ENCODE measurements at places on chromosomes 12 and 14.
A peak's percentile ranks its signal among the peaks of the same experiment; 100 is the strongest.

GRCh38 chr14:99630202-99630601 lies 14.7 kb upstream of the HHIPL1 start:
- DNase-seq, result no peak

GRCh38 chr12:5003025-5003666 lies 40.5 kb upstream of the KCNA5 start:
- DNase-seq, result no peak

GRCh38 chr12:123763093-123763492 lies 992 bp downstream of the DNAH10 start:
- DNase-seq, result no peak

GRCh38 chr12:7693793-7694192 lies 1.8 kb downstream of the GDF3 start:
- no peak for DNase-seq

DNA sequence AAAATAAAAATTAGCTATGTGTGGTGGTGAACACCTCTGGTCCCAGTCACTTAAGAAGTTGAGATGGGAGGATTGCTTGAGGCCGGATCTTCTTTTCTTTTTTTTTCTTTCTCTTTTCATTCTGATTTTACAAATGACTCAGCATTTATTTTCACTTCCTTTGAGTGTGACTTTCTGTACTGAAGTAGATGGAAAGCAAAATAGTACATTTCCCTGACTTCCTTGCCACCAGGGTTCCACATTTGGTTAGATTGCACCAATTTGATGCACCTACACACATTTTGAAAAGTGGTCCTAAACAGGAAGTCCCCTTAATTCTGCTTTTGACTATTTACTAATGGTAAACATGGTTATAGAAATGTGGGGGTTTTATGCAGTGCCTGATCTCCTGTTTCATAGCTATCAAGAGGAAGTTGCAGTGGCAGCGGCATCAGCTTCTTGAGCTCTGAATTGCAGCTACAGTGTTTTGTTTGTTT lies 13.0 kb upstream of the LEMD3 start:
- no peak for DNase-seq

DNA sequence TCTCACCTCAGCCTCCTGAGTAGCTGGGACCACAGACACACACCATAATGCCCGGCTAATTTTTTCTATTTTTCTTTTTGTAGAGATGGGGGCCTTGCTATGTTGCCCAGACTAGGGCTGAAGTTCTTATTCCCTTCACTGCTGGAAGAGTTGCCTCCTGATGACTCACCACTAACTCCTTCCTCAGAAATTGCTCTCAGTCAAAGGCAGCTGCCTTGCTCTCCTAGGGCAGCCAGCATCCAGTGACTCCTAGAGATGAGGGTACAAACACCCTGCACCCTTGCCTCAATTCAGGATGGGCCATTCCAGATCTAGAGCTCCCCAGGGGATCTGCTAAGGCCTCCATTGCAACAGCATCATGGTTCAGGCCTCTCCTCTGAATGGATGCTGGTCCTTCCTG lies 54.0 kb upstream of the RASSF8 start:
- DNase-seq, result no peak

DNA sequence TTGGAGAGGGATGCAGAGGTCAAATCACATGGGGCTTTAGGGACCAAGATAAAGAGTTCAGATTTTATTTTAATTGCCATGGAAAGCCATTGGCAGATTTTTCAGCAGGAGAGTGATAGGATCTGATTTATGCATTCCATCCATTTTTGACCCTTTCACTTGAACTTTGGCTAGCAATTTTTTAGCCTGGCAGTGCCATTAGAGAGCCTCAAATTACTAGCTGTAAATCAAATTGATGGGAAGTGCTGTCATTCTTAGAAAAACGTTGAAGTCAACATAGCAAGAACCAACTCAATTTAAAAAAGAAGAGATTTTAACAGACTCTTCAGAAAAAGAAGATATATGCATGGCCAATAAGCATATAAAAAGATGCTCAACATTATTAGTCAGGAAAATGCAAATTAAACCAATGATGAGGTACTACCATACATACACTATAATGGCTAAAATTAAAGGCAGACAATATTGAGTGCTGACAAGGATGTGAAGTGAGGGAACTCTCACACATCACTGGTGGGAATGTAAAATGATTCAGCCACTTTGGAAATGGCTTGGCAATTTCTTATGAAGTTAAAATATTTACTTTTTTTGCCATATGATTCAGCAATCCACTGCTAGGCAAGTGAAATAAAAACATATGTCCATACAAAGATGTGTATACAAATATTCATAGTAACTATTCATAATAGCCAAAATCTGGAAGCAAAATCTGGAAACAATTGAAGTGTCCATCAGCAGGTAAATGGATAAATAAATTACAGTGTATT lies 89.7 kb downstream of the PTCSC3 start:
- DNase-seq, result no peak

DNA sequence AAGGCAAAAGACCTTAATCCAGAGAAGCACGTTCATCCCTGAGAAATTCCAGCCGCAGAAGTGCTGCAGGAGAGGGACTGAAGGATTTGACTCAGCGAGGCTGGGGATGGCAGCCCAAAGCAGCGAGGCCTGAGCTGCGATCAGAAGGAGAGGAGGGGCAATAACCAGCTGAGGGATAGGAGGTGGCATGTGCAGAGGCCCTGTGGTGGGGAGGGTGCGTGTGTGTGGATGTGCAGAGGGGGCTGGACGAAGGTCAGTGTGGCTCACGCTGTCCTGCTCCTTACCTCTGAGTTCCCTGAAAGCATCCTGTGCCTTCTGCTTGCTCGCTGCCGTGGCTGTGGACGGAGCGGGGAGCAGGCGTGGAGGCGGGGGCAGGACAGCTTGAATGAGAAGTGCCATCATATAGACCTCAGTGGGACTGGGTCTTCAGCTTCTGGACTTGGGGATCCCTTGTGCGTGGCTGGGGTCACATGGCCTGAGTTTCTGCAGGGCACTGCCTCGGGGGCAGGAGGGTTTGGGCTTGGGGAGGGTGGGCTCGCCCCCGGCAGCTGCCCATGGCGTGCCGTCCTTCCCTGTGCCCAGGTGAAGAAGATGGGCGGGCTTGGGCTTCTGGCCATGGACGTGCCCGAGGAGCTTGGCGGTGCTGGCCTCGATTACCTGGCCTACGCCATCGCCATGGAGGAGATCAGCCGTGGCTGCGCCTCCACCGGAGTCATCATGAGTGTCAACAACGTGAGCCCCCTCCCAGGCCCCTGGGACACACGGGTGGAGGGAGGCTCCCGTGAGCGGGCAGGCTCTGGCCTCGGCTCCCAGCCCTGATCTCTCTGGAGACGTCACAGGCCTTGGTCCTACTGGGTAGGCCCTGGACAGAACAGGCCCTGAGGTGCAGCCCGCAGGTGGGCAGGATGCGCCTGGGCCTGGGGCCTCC lies 11.0 kb downstream of the ACADS start:
- DNase-seq, result no peak

DNA sequence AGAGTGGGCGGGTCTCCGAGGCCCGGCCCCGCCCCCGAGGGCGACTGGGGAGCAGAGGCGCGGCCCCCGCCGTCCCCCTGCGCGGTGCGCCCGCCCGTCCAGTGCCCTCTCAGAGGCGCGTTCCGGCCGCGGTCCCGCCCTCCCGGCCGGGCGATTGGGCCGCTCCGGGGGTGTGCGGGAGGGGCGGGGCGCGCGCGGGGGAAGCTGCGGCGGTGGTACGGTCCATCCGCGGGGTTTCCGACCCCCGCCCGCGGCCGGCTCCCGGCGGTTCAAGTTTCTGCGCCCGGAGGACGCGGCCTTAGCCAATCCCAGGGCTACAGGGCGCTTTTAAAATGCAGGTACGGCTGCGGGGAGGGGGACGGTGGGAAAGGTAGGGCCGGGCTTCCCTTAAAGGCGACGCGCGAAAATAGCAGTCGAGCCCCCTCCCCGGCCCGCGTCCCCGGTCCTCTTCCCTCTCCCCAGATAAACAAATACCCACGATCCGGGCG lies 315 bp upstream of the CCDC85C start:
- DNase-seq, result peak; percentile 95

GRCh38 chr14:68535404-68536017 lies 257.4 kb downstream of the ZFP36L1 start:
- no peak for DNase-seq

DNA sequence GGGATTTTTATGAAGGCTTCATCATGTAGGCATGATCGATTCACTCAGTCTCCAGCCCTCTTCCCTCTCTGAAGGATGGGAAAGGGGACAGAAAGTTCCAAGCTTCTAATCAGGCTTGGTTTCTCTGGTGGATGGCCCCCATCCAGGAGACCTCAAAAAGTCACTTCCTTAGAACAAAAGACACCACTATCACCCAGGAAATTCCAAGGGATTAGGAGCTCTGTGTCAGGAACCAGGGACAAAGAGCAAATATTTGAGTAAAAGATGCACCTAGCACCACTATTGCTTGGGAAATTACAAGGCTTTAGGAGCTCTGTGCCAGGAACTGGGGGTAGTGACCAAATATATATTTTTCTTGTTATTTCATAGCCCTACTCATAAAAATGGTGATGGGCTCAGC lies 33.6 kb upstream of the TMX1 start:
- no peak for DNase-seq

- no peak for DNase-seq
Measured at GRCh38 chr12:13740149-13740545, 241.3 kb downstream of the GRIN2B start.

GRCh38 chr14:94839348-94839747 lies 69.4 kb upstream of the GSC start:
- DNase-seq, result no peak

DNA sequence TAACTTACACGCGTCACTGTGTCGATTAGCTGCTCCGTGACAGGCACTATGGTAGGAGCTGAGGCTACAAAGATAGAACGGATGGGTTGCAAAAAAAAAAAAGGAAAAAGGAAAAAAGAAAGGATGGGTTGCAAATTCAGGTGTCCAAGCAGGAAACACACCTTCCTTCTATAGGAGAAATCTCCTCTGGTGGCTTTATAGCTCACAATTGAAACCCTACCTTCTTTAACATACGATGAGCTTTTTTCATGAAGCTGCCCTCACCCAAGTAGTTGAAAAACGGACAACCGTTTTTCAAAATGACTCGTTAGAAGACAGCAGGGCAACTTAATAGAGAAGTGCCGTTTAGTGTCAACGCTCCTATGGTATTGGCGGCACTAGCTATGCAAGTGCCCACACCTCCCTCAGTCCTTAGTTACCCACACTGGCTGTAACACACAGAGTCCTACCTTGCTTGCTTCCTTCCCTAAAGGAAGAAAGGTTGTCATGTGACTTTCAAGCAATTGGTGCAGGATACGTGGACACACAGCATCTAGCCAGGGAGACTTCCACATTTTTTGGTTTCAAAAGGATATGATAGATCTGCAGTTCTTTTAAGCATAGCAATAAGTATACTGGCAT lies 682 bp upstream of the TRIP11 start:
- DNase-seq, result no peak

GRCh38 chr12:58765653-58766512 lies 154.4 kb downstream of the LRIG3 start:
- no peak for DNase-seq

DNA sequence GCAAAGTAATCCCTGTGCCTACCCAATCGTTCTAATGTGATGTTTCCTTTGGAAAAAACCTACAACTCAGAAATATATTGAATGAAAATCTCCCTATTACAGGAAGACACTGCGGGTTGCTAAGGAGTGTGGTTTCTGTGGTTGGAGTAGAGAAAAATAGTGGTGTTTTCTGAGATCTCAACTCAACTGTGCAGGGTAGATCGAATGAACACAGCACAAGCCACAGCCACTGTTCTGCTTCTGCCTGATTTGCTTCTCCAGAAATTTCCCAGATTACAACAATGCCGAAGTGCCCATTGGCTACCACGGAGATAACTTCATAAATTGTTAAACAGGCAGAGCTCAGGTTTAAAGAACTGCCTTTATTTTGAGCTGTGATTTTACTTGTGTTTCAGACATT lies 480.4 kb downstream of the DIO2 start:
- DNase-seq, result no peak

DNA sequence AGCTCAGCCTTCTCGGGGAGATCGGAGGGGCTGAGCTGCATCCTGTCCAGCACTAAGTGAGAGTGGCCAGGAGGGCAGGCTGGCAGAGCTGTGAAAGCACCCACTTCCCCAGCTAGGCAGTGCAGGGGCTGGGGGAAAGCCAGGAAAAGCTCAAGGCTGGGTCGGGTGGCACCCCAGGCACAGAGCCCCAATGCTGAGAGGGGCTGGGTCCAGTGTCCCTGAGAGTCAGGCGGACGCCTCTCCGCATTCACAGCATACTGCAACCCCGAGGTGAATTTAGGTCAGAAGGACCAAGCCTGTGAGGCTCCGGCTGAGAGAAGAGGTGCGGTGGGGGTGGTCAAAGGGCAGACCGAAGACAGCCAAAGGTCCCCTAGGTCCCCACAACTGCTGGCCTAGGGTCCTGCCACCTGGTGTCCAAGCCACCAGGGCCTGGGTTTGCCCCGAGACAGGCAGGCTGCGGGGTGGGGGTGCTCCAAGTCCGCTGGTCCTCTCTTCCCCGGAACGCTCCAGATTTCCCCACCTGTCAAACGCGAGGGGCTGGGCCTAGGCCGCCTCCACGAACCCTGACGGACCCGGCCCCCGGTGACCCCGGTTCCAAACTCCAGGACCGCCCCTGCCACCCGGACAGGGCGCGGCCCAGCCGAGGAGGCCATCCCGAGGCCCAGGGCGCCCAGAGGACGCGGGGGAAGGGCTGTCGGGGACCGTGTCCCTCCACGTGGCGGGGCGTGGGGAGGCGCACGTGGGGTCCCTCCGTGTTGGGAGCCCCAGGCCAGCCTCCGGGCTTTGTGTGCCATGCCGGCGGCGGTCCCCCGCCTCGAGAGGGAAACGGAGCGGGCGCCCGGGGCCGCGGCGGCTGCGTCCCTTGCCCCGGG lies 527 bp downstream of the CAMKK2 start:
- DNase-seq, result no peak

DNA sequence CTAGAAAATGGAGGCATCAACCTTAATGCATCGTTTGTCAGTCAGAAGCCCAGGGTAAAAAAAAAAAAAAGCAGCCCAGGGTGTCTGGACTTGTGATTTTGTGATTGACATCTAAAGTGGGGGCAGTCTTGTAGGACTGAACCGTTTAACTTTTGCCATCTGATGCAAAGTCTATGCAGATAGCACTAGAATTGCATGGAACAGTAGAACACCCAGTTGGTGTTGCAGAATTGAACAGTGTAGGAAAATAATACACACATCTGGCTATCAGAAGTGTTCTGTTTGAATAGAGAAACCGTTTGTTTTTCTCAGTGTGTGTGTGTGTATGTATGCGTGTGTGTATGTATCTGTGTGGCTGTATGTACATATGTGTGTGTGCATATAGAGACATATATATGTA lies 45.0 kb downstream of the SLCO1A2 start:
- no peak for DNase-seq

GRCh38 chr12:120739821-120740613 lies 14.4 kb downstream of the ACADS start:
- no peak for DNase-seq

- DNase-seq, result no peak
Measured at GRCh38 chr14:61221906-61222305, 59.2 kb downstream of the TMEM30B start.

GRCh38 chr14:104132981-104133380 lies 5.4 kb upstream of the KIF26A start:
- DNase-seq, result no peak

DNA sequence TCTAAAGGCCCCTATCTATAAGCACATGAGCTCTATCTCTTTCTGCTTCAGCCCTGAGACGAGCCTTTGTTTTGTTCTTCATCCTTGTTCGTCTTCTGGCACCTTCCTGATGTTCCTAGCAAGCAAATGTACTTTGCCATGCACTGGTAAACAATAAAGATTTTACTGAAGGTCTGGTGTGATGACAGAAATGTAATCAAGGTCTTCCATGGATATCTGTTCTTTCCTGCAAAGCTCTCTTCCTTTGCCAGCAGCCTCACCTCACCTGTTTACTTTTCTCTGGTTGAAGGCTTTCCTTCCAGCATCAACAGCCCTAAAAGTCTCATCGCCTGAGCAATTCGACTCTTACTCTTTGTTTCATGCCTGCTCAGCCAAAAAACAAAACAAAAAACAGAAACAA lies 330.3 kb downstream of the PCNX1 start:
- DNase-seq, result no peak

All from activated T-helper 9 cell treated with anti-CD3 and anti-CD28 coated beads, Interleukin-2, amount 50 U/mL, for 16 hours (primary cell).